B cell (primary cell): ENCODE measurements at places on chromosomes 1 and 21. TPM values are rescaled to one million over a fixed set of nuclear protein-coding genes. Genes with fewer than 3 reads are reported as not detected.
A peak's percentile ranks its signal among the peaks of the same experiment; 100 is the strongest.

GRCh38 chr1:206649261-206649921 is 14.1 kb downstream of the DYRK3 start:
- H3K4me1 ChIP-seq = no peaks in the 10 kb centered on the region
- H3K4me3 ChIP-seq = no peak overlapping the region
- no peaks in the 10 kb centered on the region for H3K27me3 ChIP-seq

GRCh38 chr1:115977499-115978258 is 1.4 kb downstream of the SLC22A15 start:
- H3K4me1 ChIP-seq = peaks cover 4% of the 10 kb centered on the region
- no peaks in the 10 kb centered on the region for H3K27me3 ChIP-seq
- no peak overlapping the region for H3K4me3 ChIP-seq
- peak; percentile 8 for DNase-seq

DNA sequence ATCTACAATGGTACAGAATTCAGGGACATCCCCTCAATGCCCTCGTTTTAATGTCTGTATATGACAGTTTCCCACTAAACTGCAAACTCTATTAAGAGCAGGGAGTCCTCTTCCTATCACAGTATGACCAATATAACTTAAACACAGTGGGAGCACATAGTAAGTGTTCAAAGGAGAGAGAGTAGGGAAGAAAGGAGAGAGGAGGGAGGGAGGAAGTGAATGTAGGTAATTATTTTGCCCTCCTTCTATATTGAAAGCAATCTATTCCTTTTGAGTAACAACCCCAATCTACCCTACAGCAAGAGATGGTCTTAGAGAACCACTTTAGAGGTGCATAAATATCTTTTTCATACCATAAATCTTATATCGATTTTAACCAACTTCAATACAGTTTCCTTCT is 121.4 kb downstream of the MRPL39 start:
- peaks cover 9% of the 10 kb centered on the region for H3K4me1 ChIP-seq
- H3K27me3 ChIP-seq = no peaks in the 10 kb centered on the region
- H3K36me3 ChIP-seq = no peaks in the 10 kb centered on the region
- H3K4me3 ChIP-seq = no peak overlapping the region
- no peak overlapping the region for H3K27ac ChIP-seq

Gene CLCNKA
- 0.19 TPM in 1 of 2 replicates, not detected in the other for total RNA-seq

Gene PKNOX1
- total RNA-seq = 25.3 and 29.5 TPM in 2 replicates

Gene ZNF648
- total RNA-seq = not detected in 2 replicates
